ENCODE measurements at places on chromosomes 7 and 10.
A peak's percentile ranks its signal among the peaks of the same experiment; 100 is the strongest.

- no peak for DNase-seq
Measured at GRCh38 chr10:44030738-44031137, 354.2 kb downstream of the CXCL12 start.

DNA sequence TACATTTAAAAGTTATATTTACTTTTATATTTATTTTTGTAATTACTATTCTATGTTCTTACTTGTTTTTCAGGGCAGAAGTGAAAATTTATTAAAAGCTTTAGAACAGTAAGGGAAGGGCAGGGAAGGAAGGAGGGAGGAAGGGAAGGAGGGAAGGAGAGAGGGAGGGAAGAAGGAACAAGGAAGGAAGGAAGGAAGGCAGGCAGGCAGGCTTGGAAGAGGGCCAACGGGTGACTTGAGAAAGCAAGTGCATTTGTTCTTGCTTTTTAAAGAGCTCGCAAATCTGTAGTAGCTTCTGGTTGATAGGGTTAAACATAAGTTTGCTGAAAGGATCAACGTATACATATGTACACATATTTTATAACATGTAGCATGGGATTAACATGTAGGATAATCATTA, 725.3 kb upstream of the FZD8 start:
- no peak for DNase-seq

DNA sequence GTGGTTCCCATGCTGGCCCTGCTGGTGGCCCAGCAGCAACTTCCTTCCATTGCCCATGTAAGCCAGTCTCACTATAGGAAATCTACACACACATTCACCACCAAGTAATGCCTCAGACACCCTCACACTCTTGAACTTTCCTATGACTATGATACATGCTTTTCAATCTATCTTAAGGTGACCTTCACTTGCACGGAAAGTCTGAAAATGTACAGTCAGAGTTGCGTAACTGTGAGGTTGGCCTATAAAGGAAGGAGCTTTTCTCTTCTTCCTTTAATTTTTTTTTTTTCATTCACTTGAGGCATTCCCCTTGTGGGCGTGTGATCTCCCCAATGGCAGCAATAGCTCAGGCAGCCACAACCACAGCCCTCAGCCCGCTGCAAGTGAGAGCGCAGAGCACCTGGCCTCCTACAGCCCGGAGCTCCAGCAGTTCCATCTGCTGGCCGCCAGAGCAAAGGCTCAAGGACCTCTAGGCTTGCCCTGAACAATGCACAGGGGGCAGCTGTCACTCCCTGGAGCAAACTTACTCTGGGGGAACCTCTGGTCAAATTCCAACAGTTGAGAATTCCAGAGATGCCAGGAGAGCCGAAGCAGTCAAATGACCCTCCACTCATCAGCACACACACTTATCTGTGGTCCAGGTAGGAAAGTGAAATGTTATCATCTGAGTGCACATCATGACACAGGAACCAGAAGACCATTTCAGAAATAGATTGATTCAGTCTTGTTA, 123.1 kb upstream of the ADO start:
- no peak for DNase-seq

DNA sequence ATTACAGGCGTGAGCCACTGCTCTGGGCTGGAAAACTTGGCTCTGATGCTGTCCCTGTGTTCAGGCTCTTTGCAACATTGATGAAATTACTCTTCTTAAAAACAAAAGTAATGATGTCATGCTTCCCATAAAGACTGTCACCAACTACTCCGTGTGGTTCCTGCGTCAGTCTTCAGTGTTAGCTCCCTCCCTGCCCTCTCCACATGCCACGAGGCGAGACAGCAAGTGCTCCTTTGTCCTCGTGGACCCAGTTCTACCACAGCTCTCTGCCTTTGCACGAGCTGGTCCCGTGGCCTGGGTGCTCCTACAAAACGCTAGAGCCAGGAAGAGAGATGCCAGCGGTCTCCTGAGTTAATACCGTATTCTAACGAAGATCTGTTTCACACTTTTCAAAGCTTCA, 194.5 kb downstream of the SDK1 start:
- DNase-seq = no peak

GRCh38 chr7:29216128-29216527, 21.6 kb downstream of the CHN2 start:
- peak; percentile 44 for DNase-seq

GRCh38 chr7:16412274-16413254, 8.8 kb downstream of the CRPPA start:
- no peak for DNase-seq

DNA sequence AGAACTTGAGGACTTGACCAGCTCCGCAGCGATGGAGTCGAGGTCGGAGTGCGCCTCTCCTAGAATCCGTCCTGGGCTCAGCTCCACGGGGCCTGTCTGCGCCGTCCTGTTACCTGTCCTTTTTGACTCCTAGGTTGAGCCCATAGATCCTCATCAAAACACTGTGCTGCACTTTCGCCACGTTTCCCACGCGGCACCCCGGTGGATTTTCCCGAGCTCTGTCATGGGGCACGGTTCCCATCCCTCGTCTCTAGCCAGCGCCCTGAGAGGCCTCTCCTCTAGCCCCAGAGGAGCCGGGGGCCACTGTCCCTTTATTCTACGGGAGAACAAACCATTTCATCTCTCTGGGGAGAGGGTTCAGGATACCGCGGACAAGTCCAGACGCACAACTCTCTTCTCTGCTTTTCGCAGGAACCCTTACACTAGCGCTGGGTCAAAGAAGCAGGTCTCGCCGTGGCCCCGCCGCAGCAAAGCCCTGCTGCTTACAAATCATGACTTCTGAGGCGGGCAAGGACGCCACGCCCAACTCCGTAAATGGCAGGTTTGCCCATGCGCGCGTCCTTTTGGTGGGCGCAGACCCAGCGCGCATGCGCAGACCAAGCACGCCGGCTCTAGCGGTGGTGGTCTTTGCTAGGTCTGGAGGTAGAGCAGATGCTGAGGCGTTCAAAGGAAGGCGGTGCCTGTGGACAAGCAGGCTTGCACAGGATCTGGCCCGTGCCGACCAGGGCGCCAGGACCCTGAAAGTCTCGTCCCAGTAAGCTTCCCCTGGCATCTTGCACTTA, 10.3 kb upstream of the ANKRD7 start:
- peak; percentile 98 for DNase-seq

DNA sequence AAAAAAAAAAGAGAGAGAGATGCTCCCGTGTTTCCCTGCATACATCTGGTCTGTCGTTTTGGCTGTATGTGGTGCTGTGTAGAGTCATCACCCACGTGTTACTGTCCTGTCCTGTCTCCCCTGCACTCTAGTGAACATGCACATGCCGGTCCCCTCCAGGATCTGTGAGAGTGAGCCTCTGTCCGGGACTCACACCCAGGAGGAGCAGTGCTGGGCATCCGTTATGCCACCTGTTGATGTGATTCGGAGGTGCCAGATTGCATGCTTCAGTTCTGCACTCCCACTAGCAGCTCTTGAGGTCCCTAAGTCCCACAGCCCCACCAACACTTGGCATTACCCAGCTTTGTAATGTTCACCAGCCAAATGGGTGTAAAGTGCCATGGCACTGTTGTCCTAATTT, 16.4 kb downstream of the GHRHR start:
- DNase-seq = no peak

DNA sequence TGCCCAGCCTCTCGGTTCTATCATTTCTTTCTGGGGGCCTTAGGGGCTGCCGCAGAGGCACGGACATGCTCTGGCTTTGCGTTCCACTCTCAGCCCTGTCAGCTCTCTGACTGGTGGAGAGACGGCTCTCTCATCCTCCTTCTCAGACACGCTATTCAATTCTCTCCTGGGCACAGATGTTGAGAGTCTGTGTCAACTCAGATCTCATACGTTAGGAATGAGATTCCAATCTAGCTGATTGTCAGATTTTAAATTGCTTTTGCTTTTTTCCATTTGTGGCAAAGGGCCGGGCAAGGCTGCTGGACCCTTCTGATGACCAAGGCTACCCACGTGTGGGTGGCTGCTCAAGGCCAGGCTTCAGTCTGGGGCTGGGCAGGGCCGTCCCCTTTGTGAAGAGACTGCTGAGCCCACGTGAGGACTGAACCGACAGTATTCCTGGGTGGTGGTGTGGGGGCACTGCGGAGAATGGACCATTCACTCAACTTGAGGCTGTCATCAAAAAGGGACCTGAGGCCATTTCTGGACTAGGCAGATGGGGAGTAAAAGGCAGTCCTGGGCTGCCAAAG, 71.5 kb downstream of the CLEC2L start:
- DNase-seq = no peak

DNA sequence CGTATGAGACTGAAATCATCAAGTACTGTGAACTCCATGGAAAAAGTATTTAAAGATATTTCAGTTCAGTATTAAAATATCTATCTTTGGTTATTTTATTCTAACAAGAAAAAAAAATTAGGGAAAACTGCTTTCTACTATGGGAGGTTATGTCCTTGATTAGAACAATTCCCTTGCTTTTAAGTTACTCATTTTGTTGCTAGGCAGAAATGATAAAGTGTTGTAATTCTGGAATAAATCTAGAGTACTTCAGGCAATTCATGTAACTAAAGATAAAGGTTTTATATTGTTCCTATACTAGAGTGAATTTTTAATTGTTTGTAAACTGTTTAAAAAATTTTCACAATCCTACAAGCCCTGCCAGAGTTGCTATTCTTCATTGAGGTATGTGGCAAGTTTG, 92.0 kb downstream of the BBS9 start:
- DNase-seq = no peak

- DNase-seq = no peak
Measured at GRCh38 chr7:148570510-148570909, 20.1 kb upstream of the C7orf33 start.

- no peak for DNase-seq
Measured at GRCh38 chr10:120729547-120729946, 121.6 kb upstream of the WDR11 start.

GRCh38 chr10:35421553-35422178, 85.4 kb downstream of the CCNY start:
- DNase-seq = no peak

DNA sequence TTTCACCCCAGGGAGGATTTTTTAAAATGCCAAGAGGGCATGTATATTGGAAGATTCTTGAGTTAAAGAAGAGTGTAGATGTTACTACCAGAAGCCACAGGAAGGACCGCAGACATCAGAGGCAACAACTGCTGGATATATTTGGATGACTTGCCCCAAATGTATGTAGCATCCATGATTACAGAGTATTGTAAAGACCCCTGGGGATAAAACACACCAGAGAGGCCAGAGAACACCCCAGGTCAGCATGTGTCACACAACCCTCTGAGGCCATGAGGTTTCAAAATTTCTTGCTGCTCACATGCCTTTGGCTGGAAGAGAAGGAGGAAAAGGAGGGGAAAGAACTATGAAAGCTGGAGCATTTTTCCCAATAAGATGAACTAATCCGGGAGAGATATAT, 108.0 kb upstream of the LSM8 start:
- no peak for DNase-seq

DNA sequence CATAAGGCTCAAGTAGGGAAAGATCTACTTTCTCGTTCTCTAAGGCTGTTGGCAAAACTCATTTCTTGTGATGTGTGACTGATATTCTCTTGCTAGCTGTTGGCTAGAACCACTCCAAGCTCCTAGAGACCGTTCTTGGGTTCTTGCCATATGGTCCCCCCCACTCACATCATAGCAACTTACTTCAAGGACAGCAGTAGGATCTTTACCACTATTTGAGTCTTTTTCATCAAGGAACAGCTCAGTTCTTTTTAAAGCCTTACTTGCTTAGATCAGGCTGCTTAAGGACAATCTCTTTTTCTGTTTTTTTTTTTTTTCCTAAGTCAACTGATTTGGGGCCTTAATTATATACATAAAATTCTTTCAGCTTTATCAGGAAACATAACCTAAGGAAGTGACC, 251.1 kb downstream of the GPR37 start:
- no peak for DNase-seq

- DNase-seq = no peak
Measured at GRCh38 chr10:31318382-31318853, 598 bp upstream of the ZEB1 start.
